NCI-H1436 (cell line): ENCODE measurements at places on chromosomes 11 and 22.

GRCh38 chr11:115613986-115614632, 109.9 kb upstream of the CADM1 start:
- no peak for DNase-seq

GRCh38 chr11:117201658-117202305, 2.6 kb downstream of the TAGLN start:
- no peak for DNase-seq

- DNase-seq = no peak
These were observed 18.0 kb upstream of the ARHGAP32 start for GRCh38 chr11:129209891-129210830.

DNA sequence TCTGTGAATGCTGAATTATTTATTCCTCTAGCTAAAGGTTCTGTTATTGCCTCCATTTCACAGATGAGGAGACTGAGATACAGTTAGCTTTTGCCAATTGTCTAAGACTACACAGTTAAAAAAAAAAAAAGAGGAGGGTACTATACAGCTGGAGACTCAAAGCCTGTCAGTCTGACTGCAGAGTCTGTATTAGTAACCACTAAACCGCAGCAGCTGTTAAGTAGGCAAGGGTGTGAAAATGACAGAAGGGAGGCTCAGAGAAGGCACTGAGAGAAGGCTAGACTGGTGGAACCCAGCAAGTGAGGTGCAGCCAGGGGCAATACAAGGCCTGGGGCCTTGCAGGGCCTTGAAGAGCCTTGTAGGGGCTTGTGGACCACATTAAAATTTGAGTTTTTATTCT, 181.2 kb downstream of the CSNK2A3 start:
- DNase-seq = no peak

DNA sequence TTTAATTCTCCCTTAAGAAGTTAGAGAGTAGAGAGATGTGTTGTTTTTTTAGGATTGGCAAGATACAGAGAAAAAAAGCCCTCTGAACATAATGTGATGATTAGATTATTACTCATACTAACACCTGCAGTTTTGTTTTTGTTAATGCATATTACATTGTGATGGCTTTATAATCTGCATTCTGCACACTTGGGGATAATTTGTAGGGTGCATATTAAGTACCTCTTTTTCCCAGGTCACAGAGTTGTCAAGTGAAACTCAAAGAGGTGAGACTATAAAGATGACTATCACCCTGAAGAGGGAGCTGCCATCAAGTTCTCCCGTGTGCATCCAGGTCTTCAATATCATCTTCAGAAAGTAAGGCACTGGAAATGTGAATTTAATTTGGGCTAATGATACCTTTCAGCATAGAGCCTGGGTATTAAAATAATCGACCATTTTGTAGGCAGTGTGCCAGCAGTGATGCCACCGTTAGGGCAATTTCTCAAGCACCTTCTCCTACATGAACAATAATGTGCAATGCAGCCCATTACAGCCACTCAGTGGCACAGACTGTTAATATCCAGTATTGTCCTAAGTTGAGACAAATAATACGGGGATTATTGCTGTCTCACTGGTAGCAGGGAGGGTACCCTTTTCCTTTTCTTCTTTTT, 16.2 kb downstream of the PIWIL4 start:
- DNase-seq = peak; percentile 59

- peak; percentile 3 for DNase-seq
These were observed 111.9 kb downstream of the EHF start for GRCh38 chr11:34732831-34733230.
